ENCODE measurements at places on chromosomes 3 and 15.

DNA sequence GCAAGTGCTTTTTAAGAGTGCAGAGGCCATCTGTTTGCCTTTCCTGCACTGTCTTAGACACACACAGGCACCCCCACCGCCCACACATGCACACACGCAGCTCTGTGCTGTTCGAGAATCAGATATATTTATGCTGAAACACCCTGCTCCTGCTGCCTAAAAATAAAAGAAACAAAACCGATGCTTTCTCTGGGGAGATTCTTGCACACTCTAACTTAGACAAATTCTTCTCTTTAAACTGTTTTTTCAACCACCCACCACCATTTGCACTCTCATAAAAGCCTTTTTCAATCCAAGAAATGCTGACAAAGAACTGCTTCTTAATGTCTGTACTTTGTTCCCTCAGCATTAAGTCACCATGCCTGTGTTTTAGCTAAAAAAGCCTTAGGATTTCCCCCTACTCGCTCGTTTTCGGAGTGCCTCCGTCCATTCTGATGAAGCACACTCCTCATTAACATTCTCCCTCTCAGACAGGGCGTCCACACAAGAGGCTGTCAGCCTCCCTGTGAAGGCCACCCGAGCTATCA, 26.2 kb downstream of the SLC12A8 start:
- H3K4me1 ChIP-seq = peaks cover 3% of the 10 kb centered on the region
- no peak overlapping the region for H3K27ac ChIP-seq
- no peaks in the 10 kb centered on the region for H3K27me3 ChIP-seq
- peak overlapping the region; percentile 5 for H3K4me3 ChIP-seq
- peaks cover 32% of the 10 kb centered on the region for H3K36me3 ChIP-seq

- peaks cover 13% of the 10 kb centered on the region for H3K27me3 ChIP-seq
- no peaks in the 10 kb centered on the region for H3K36me3 ChIP-seq
- DNase-seq = no peak
- no peak overlapping the region for H3K27ac ChIP-seq
- no peak overlapping the region for H3K4me3 ChIP-seq
Observed at GRCh38 chr3:142958707-142959106, 4.8 kb downstream of the PAQR9 start.

DNA sequence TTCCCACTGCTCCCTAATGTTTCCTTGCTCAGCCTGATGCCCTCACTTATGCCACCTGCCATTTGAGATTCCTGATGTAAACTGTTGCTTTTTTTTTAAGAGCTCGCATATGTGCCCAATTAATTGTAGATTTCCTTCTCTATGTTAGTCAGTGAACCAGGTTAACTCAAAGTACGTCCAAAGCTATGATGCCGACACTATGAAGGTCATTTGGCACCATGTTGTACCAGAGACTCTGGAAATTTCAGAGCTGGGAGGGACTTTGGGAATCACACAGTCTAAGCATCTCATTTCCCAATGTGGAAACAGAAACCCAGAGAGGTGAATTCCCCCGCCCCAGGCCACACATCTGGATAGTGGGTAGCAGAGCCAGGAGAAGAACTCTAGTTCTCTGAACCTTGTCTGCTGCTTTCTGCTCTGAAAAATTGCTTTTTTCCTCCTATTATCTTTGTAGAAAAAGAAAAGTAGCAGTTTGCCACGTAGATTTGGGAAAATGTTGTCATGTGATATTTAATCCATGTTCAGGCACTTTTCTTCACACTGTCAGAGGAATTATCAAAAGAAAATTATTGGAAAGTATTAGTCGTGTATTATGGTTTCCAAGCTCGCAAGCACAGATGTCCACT, 38.5 kb upstream of the TNFAIP8L3 start:
- peak; percentile 22 for DNase-seq
- H3K4me1 ChIP-seq = peaks cover 15% of the 10 kb centered on the region
- no peaks in the 10 kb centered on the region for H3K27me3 ChIP-seq
- H3K4me3 ChIP-seq = no peak overlapping the region
- no peaks in the 10 kb centered on the region for H3K36me3 ChIP-seq
- H3K27ac ChIP-seq = no peak overlapping the region

- DNase-seq = no peak
- no peak overlapping the region for H3K27ac ChIP-seq
- no peaks in the 10 kb centered on the region for H3K27me3 ChIP-seq
- no peaks in the 10 kb centered on the region for H3K36me3 ChIP-seq
Observed at GRCh38 chr15:60899322-60899966, 329.7 kb downstream of the RORA start.

DNA sequence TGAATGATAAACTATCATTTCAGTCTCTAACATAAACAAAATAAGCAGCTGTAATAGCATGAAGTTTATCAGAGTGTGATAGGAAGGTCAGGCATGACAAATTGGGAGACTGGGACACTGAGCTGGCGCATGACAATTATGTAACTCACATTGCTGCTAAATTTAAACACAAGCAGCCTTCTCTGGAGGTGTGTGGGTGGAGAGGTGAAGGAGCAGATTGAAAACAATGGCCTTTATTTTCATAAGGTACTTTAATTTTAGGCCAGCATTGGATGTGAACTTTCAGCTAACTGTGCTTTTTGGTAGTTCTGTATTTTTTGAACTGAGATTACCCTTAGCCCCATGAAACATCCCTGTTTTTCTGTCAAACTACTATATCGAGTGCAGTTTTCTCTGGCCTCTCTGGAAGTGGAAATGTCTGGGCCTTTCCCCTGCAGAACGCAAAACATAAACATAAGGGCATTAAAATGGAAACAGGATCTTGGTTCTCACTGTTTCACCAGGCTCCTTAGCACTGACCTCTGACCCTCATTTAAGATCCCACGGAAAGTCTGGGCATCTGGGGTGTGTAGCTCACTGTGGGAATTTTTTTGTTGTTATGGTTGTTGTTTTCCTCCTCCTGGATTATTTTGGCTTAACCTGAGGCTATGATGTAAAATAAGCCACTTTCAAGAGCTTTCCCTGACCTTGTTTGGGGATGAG, 160.1 kb upstream of the DPH6 start:
- no peak overlapping the region for H3K27ac ChIP-seq
- no peaks in the 10 kb centered on the region for H3K36me3 ChIP-seq
- DNase-seq = peak; percentile 85
- H3K4me1 ChIP-seq = no peaks in the 10 kb centered on the region

GRCh38 chr15:93203036-93203435, 114.0 kb upstream of the RGMA start:
- DNase-seq = no peak
- H3K27me3 ChIP-seq = peaks cover 10% of the 10 kb centered on the region
- no peaks in the 10 kb centered on the region for H3K4me1 ChIP-seq
- no peak overlapping the region for H3K27ac ChIP-seq
- H3K36me3 ChIP-seq = no peaks in the 10 kb centered on the region

- DNase-seq = no peak
- no peaks in the 10 kb centered on the region for H3K27me3 ChIP-seq
- H3K27ac ChIP-seq = peak overlapping the region; percentile 39
- H3K36me3 ChIP-seq = no peaks in the 10 kb centered on the region
- no peak overlapping the region for H3K4me3 ChIP-seq
Observed at GRCh38 chr3:26105261-26105660, 315.4 kb downstream of the OXSM start.
